ENCODE measurements at places on chromosomes 12 and 14.

DNA sequence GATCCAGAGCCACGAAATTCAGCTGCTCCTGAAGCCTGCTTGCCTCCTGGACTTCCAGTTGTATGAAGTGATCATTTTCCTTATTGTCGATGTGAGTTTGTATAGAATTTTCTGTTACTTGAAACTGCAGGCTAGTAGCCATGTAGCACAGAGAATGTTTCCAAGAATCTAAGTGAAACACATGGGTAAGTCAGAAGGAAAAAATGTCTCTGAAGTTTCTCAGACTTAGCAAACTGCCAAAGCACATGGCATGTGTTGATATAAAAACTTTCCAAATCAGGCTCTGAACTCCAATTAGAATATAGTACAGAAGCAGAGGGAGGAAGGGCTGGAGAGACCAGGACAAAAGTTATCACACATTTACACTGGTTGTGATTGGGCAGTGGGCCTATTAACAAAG lies 9.8 kb upstream of the PCNX1 start:
- DNase-seq, result no peak

DNA sequence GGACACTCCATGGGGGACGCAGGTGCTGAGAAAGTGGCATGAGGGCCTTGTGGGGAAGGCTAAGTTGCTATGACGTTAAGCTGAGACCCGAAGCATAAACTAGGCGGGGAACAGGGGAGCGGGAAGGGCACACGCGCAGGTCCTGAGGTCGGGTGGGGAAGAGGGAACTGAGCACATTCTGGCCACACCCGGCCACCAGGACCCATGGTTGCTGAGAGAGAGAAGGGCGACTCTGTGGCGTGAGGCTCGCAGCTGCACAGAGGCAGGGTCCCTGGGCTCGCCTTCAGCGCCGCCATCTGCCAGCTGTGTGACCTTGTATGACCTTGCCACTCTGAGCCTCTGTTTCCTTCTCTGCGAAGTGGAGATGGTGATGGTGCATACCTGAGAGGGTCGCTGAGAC lies 182.5 kb downstream of the PHETA1 start:
- no peak for DNase-seq

DNA sequence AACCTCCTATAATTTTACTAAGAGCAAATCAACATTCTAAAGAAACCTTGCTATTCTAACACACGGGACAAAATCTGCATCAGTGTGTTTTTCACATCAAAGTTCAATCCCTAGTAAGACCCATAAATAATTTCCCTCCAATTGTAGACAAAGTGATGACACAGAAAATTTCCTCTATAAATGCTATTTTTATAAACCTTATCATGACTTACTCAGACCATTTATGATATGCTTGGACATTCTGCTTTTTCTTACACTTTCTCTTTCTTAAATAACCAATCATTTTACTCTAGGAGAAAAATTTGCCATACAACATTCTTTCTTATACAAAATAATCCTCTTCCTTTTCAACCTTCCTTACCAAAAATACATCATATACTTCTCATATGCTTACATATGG lies 67.0 kb downstream of the SDR9C7 start:
- no peak for DNase-seq

GRCh38 chr12:86659985-86660384 lies 403.8 kb upstream of the MGAT4C start:
- DNase-seq, result no peak

DNA sequence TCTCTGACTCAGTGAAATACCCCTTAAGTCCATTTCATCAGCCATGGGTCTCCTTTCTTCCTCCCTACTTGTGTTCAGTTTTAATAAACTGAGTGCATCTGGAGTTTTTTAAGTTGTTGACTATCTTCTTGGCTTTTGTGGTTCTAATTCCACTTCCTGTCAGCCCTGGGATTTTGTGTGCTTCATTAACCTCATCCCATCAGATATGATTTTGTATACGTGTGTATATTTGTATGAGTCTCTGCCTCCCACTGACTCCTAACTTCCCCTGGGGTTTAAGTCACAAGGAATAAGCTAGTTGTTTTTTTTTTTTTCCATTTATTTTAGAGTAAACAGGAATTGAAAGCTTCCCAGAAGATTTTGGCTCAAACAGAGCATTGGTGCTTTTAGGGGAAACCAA lies 62.7 kb downstream of the TTLL5 start:
- DNase-seq, result no peak

DNA sequence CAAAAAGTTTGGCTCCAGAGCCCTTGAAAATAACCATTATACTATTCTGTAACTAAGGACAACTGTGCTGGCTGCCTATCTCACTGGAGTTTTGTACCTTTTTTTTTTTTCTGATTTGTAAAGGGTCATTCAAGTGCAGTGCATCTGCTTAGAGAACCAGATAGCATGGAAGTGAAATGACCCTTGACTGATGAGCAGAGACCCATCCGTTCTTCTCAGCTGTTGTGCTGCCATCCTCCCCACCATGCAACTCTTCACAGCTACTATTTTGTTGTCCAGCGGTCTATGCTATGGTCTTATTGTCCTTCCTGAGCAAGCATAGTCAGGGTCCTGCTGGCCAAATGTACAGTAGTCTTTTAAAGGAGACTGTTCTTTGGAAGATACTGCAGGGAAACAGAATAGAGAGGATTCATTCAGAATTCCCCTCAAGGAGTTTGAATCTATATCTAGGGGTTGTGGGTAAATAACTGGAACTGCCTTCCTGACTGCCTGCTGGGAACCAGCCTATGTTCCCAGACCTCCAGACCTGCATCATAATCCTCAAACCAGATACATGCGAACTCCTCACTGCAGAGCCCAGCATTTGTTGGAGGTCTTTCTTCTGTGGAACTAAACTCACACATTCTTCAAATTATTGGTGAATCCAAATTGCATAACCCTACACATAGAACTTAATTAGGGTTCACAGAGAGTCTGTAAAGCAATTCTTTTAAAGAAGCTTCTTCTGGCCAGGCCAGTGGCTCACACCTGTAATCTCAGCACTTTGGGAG lies 41.1 kb downstream of the GPR19 start:
- DNase-seq, result no peak

DNA sequence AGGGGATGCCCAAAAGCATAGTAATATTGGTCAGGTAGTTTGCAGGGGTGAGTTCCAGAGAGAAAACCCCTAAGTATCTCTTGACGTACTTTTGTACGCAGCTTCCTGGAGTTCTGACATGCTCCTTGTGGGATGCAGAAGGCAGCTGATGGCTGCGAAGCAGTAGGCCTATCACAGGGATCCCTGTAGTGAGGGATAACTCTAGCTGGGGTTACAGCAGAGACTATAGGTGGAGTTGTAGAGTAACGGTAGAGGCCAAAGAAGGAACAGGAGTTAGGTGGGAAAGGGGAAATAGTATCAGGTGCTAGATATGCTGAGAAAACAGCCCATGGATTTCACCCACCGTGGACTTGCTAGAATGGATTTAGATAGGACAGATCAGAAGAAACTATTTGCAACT lies 37.3 kb downstream of the MGST1 start:
- DNase-seq, result no peak

DNA sequence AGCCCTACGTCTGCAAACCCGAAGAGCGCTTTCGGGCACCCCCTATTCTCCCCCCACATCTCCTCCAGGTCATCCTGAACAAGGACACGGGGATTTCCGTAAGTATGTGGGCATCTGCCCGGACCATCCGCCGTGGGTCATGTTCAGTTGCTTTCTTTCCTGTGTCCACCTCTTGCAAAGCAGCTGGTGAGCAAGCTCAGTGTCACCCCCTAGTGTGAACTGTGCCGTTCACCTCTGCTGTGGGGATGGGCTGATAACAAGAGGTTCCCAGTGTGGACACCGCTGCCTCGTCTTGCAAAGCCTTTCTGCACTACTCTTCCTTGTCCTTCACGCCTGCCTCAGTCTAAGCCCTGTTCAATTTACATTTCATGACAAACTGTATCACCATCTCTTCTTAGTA lies 8.6 kb downstream of the PRKAB1 start:
- no peak for DNase-seq

- DNase-seq, result no peak
Observed at GRCh38 chr14:34583525-34583924, 44.0 kb upstream of the EAPP start.

DNA sequence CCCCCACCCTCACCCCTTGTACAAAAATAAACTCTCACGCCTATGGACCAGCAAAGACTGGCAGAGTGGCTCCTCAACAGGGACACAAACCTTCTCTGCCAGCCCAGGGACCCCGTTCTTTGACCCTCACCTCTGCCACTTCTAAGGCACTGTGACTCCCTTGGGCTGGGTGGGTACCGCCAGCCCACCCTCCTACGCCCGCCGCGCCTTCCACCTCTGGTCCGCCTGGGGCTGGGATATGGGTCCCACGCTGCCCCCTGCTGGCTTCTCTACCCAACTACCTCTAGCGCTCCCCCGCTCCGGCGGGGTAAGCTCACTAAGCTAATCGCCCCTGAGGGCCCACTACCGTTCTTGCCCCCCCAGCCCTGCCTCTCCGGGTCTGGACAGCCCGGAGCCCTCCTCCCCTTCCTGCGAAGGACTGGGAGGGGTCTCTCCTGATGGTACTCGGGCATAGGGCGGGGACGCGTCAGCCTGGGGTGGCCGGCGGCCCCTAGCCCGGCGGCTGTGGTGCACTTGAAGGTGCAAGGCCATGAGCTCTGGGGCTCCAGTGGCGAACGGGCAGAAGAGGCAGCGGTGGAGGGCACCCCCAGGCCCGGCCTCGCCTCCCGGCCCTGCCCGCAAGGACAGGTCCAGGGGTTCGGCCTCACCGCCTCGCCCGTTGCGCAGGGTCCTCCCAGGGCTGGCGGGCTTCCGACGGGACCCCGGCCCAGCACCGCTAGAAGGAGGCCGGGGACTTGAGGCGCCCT lies 8.1 kb downstream of the ZNF219 start:
- DNase-seq, result peak; percentile 28

DNA sequence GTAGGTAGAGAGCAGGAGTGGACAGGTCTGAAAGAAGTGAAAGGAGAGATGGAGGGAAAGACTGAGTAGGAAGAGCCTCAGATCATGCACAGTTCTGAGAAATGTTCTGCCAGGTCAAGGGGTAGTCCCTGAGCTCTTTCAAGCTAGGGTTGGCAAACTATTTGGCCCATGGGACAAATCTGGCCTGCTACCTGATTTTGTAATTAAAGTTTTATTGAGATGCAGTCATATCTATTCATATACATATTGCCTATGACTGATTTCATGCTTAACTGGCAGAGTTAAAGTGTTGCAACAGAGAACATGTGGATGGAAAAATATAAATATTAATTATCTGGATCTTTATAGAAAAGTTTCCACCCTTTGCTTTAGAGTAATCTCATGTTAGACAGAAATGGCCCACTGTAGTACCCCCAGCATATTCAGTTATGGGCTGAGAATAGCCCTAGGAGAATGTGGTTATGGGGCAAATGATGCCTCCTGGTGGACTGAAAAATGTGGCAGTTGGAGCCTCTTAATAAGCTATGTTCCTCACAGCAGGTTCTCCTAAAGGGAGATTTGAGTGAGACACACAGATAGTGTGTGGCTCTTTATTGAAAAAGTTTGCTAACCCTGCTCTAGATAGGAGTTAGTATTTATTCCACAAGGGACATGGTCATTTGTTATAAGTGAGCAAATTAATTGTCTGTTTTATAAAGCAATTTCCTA lies 476.9 kb downstream of the LRIG3 start:
- DNase-seq, result peak; percentile 34

DNA sequence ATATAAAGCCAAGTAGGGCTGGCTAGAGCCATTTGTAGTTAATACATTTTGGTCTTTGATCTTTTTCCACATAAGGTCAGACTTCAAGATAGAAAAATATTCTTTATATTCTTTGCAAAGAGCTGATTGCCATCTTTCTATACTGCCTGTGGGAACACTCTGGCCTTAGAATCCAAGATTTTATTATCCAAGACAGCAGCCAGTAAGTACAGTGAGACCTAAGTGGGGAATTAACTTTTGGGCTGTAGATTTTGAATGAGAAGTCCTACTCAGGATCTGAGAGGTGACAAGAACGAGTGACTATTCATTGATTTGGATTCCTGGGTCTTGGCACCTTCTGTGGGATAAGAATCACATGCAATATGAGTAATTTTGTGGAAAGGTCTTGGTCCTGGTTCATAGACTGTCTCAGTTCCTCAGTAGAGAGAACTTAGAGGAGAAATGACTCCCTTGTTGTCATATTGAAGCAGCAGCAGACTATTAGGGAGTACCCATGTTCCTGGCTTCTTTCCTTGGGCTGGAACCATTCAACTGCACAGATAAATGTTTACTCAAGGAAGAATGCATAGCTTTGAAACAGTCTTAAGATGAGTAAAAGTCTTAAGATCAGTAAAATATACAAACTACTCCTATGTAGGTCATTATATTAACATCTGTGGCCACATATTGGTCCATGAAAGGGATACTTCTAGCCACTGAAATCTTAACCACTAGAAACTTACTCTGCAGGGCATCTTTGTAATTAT lies 353.8 kb downstream of the RAD51B start:
- DNase-seq, result no peak

- DNase-seq, result no peak
Observed at GRCh38 chr12:1994429-1995143, 9.7 kb downstream of the DCP1B start.

DNA sequence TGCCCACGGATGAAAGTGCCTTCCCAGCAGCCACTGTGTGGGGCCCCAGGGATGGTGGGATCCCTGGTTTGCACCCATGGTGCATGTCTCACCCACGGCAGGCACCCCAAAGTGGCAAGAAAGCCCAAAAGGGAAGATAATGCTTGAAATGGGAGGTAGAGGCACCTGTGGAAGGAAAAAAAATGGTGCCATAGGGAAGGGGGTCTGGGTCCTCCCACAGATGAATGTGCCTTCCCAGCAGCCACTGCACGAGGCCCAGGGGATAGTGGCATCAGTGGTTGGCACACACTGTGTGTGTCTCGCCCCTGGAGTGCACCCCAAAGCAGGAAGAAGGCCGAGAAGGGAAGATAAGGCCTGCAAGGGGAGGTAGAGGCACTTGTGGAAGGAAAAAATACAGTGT lies 264.2 kb downstream of the ALG10 start:
- no peak for DNase-seq

GRCh38 chr12:6426882-6427671 lies 17.7 kb upstream of the CD27 start:
- peak; percentile 96 for DNase-seq

GRCh38 chr14:71487449-71487848 lies 444.8 kb upstream of the RGS6 start:
- DNase-seq, result no peak

DNA sequence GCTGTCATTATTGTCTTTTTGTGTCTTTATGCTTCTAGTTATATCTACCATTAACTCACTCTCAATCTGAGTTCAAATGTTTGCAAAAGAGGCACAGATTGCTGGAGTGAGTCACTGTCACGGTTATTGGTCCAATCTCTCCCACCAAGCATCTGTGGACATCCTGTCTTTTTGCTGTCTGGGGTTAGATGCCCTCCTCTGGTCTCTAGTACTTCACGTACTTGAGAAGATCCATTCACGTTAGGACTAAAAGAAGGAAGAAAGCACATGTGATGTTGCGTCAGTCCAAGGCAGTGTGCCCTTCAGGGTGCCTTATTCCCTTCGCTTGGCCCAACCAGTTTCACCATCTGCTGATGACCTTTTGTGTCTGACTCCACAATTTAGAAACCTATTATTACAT lies 72.3 kb upstream of the STXBP6 start:
- DNase-seq, result no peak

DNA sequence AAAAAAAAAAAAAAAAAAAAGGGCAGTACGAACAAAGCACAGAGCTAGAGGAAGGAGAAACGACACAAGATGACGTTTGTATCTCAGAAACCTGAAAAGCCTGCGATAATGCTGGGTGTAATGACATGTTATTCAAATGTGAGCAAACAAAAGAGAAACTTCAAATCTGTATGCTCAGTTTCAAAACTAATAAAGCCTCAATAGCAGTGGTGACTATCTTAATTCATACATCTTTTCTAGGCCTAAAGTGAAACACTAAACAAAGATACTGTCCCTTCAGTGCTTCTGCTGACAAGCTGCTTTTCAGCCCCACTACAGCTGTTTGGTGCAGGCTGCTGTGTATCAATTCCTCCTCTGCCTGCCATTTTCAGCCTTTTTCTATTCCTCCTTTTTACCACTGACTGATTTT lies 15.8 kb downstream of the ITPR2 start:
- DNase-seq, result no peak
